ENCODE measurements at places on chromosomes 6 and 20.

- DNase-seq: no peak
Observed at GRCh38 chr6:136979206-136979605, 57.1 kb downstream of the SLC35D3 start.

DNA sequence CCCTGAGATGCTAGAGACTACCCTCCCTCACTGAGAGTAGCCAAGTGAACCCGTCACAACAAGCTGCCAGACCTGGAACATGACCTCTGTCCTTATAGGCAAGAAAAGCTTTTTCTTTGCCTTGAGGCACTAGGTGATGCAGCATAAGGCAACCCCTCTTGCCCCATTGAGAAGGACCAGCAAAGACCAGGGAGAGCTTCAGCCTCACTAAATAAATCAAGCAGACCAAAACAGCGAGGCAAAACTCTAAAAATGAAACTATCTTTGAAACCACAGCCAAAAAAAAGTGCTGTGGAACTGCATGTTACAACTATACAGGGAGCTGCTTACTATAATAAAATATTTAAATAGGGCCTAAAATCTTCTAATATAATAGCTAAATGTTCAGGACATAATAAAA, 62.6 kb upstream of the FAM83B start:
- DNase-seq: no peak

GRCh38 chr20:41287327-41287726, 30.2 kb downstream of the ZHX3 start:
- no peak for DNase-seq

GRCh38 chr6:155747491-155747890, 291.9 kb upstream of the NOX3 start:
- DNase-seq: no peak

GRCh38 chr6:121520337-121521163, 85.1 kb downstream of the GJA1 start:
- no peak for DNase-seq

DNA sequence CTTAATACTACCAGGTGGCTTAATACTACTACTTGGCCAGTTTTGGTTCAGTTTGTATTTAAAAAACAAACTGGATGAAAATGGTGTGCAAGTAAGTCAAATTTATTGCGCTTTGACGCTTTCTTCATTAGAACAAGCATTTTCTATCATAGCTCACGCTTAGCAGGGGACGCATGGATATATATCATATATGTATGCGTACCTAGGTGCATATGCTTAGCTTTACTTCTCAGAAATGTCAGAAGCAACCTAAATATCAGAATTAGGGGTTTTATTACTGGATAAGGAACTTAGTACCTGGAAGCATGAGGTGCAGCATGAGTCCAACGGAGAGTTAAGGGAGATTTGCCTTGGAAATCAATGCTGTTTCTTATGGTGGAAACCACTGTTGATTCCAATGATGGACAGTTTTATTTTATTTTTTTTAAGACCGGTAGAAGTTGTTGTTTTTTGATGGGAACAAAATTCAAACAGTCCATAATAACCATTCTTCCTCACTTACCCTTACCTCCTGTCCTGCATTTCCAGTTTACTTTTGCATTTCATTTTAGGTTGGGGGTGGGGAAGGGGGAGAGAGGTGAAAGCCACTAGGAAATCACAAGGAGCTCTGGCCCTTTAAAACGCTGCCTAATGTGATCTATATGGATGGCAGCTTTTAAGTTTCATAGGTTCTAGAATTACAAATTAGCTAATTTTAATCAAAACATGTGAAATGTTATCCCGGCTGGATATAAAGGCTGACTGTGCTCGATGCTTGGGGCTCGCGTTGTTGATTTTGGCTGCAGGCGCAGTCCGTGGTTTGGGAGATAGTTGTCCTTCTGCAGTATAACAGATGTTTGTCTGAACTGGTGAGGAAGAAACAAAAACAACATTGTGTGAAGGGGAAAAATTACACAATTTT, 2.1 kb downstream of the SOBP start:
- no peak for DNase-seq

DNA sequence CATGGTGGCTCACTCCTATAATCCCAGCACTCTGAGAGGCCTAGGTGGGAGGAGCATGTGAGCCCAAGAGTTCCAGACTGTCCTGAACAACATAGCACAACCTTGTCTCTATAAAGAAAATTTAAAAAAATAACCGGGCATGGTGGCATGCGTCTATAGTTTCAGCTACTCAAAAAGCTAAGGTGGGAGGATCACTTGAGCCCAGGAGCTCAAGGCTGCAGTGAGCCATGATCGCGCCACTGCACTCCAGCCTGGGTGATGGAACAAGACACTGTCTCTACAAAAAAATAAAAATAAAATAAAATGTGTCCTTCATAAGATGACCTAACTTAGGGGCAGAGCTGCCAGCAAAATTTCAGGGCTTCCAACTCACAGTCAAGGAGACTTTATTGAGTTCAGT, 12.6 kb downstream of the ID4 start:
- no peak for DNase-seq

DNA sequence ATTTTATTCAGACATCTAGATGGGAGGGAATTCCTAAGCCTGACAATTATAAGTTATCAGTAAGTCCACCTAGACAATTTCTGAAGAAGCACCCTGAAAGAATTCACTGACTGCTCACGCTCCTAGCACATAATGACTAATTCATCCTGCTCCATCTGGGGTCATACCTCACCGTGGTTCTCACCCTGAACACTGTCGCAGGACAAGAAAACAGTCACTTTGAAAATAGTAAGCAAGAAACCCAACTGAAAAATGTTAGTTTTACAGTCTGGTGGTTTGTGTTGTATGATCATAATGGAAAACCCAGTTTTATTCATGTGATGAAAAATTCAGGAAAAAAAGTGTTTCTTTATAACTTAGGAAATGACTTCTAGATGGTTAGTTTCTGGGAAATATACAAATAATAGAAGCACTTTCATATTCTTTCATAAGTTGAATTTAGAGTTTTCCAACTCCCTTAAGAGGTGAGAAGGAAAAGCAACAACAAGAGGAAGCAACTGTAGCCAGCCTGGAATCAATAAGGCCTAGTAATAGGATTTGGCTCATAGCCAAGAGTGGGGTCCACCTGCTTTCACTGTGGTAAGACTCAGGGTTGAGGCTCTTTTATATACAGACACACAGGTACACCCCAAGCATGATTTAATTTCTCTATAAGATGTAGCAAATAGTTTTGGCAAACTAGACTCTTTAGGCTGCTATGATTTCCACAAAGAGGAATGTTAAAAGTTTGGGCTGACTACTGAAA, 94.1 kb downstream of the HIVEP2 start:
- DNase-seq: no peak

DNA sequence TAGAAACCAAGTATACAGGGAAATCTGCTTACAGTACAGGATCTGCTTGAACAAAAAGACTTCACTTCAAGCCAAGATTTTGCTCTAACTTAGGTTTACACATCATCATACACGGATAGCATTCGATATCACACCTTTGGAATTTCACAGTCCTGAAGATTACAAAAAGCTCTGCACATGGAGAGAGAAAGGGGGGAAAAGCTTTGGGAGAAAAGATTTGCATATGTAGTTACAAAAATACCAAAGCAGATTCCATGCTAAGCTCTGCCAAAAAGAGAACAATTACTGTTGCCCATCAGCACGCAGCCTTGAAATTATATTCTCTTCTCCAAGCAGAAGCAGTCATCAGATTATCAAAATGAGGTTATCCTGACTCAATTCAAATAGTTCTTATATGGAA, 62.0 kb downstream of the HIVEP2 start:
- no peak for DNase-seq

DNA sequence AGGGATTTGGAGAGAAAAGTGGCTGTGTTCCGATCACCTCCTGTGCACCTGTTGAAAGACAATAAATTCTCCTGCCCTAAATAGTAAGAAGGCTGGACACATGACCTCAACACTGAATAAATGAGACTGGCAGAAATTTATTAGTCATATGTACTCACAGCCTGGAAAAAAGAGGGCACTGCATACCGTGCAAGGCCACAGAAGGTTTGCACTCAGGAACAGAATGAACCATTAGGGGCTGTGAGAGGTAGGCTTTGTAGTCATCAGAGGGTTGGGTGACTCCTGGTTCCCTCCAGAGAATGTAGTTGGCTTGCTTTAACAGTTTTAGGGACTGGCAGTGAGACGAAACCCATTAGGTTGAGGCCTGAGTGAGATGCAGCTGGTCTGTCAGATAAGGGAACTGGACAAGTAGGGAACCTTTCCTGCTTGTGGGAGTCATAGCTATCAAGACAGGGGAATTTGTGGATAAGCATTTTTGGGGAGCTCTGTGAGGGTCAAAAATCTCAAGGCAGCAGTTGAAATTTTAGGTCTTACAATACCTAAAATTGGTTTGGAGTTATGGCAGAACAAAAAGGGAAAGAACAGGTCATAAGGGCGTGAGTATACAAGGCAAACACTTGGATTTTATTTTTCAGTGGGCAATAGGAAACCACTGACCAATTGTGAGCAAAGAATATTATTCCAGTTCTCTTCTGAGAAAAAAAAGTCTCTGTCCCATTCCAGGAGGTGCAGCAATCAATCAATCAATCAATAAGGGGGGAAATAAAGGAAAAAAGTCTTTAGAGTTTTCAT, 67.9 kb upstream of the BTN3A2 start:
- DNase-seq: no peak

- no peak for DNase-seq
Observed at GRCh38 chr6:435441-436307, 44.1 kb downstream of the IRF4 start.

DNA sequence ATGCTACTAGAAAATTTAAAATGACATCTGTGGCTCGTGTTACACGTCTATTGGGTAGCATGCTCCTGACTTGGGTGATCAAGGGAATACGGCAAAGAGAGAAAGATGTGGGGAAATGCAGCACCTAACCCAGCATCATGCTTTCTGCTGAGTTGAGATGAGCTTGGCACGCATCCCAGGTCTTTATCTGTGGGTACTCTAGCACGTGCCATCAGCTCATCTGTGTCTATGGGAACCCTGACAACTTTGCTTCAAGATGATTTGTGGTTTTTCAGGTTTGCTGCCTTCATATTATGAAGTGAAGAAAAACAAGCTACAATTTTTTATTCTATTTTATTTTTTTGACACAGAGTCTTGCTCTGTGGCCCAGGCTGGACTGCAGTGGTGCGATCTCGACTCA, 21.0 kb downstream of the RNASET2 start:
- no peak for DNase-seq

DNA sequence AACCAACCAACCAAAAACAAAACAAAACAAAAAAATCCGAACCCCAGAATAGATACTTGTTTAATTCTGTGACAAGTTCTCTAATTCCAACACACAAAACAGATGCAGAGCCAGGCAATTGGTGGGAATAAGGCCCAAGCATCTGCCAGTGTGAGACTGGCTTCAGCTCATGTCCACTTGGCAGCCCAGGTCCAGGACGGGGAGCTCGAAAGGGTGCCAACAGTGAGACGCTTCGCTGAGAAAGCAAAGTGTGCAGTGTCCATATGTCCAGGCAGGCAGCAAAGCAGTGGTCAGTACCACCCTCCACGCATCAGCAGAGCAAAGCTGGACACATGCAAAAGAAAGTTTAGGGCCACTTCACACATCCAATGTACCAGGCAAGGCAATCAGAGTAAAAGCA, 102.9 kb downstream of the RALGAPA2 start:
- DNase-seq: no peak

DNA sequence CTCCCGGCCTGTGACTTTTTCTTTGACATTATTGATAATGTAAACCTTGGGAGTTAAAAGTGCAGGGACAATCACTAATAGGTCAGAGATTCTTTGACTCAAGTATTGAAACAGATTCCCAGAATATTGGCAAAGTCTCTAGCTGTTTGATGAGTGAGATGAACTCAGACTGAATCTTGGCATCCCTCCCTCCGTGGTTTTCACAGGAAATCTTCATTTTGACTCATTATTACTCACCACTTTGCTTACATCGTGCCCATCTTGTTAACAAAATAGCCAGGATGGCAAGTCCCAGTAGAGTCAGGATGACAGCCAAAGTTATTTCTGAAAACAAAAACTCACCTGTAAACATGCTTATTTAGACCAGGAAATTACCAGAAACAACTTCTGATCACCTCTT, 2.0 kb downstream of the TSBP1 start:
- DNase-seq: no peak

GRCh38 chr6:56368491-56368890, 121.1 kb upstream of the COL21A1 start:
- DNase-seq: no peak

- DNase-seq: no peak
Observed at GRCh38 chr6:145977881-145978280, 13.7 kb upstream of the SHPRH start.

GRCh38 chr6:26215585-26216358, 128.5 kb downstream of the HFE start:
- no peak for DNase-seq

GRCh38 chr20:37775200-37775599, 81.4 kb downstream of the CTNNBL1 start:
- DNase-seq: no peak

- DNase-seq: no peak
Observed at GRCh38 chr6:452301-453067, 60.9 kb downstream of the IRF4 start.

DNA sequence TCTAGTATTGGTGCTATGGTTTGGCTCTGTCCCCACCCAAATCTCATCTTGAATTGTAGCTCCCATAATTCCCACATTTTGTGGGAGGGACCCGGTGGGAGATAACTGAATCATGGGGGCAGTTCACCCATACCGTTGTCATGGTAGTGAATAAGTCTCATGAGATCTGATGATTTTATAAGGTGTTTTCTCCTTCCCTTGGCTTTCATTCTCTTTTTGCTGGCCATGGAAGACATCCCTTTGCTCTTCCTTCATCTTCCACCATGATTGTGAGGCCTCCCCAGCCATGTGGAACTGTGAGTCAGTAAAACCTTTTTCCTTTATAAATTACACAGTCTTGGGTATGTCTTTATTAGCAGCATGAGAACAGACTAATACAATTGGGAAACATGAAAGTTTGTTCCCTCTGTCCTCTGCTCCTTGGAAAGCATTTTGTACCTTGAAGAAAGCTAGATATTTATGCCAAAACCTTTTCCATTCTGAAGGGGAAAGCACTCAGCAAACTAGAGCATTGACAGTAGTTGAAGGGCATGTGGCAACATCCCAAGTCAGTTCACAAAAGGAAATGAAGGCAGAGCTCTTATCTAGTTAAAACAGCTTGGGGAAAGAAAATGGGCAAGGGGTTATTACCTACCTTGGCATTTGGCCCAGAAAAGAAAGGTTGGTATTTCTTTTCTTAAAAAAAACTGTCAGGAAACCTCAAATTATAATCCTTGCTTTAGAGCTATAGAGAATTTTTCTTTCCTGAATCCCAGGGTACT, 10.7 kb upstream of the TNFAIP3 start:
- no peak for DNase-seq

Measured in stimulated activated CD4-positive, alpha-beta T cell treated with anti-CD3 and anti-CD28 coated beads, Interleukin-1b, Interleukin-23, amount 100 ng/mL, for 1 hour (primary cell).